Activated T-helper 17 cell treated with anti-CD3 and anti-CD28 coated beads, Interleukin-2, amount 50 U/mL, for 72 hours (primary cell): ENCODE measurements at places on chromosomes 7 and 10.
A peak's percentile ranks its signal among the peaks of the same experiment; 100 is the strongest.

- ATAC-seq, result peak; percentile 44
These were observed 35.8 kb upstream of the MAP3K8 start for GRCh38 chr10:30398193-30398592.

- ATAC-seq, result no peak
These were observed 2.8 kb downstream of the AKR1C4 start for GRCh38 chr10:5199398-5199797.

GRCh38 chr10:76086761-76087639 is 655.6 kb downstream of the LRMDA start:
- no peak for ATAC-seq

GRCh38 chr10:21171936-21172541 is 274.9 kb upstream of the NEBL start:
- ATAC-seq, result no peak

GRCh38 chr7:20508109-20508508 is 107.4 kb upstream of the ABCB5 start:
- no peak for ATAC-seq
